ENCODE measurements at places on chromosomes 6 and 20.

- DNase-seq: no peak
Observed at GRCh38 chr6:131004936-131005335, 58.1 kb downstream of the EPB41L2 start.

DNA sequence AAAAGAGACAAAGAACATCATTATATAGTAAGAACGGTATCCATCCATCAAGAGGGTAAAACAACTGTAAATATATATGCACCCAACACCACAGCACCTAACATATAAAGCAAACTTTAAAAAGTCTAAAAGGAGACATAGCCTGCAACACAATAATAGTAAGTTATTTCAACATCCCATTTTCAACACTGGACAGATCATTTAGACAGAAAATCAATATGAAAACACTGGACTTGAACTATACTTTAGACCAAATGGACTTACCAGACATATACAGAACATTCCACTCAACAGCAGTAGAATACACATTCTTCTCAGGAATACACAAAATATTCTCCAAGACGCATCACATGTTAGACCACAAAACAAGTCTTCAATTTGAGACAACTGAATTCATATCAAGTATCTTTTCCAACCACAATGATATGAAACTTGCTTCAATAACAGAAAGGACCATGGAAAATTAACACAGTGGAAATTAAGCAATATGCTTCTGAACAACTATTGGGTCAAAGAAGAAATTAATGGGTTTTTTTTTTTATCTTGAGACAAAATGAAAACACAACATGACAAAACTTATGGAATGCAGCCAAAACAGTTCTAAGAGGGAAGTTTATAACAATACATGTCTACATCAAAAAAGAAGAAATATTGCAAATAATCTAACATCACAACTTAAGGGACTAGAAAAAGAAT, 23.9 kb upstream of the ASF1A start:
- DNase-seq: no peak

- no peak for DNase-seq
Observed at GRCh38 chr6:132464538-132465256, 48.2 kb downstream of the STX7 start.

DNA sequence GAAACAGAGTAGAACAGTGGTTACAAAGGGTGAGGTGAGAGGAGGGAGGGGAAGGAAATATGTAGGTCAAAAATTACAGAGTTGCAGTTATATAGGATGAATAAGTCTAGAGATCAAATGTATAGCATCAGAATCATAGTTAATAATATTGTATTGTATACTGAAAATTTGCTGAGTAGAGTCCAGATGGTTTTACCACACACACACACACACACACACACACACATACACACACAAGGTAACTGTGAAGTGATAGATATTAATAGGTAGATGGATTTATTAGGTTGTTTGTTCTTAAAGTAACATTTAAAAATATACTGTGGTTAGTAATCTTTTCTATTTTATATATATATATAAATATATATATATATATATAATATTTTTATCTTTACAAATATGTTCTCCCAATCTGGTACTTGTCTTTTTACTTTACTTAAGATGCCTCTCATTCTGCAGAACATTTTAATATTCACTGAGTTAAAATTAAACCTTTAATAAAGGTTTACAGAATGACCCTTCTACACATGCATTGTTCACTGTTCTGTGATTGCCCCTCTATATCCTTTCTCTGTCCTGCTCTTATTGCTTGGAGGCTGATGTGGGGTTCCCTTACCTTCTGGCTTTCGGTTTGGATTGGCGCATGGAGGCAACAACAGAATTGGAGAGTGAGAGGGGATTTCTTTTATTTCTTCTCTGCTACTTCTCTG, 408 bp downstream of the PTCHD4 start:
- DNase-seq: no peak

- DNase-seq: no peak
Observed at GRCh38 chr6:22145376-22145775, 151.5 kb downstream of the PRL start.

- no peak for DNase-seq
Observed at GRCh38 chr6:7100072-7100752, 7.5 kb upstream of the RREB1 start.

DNA sequence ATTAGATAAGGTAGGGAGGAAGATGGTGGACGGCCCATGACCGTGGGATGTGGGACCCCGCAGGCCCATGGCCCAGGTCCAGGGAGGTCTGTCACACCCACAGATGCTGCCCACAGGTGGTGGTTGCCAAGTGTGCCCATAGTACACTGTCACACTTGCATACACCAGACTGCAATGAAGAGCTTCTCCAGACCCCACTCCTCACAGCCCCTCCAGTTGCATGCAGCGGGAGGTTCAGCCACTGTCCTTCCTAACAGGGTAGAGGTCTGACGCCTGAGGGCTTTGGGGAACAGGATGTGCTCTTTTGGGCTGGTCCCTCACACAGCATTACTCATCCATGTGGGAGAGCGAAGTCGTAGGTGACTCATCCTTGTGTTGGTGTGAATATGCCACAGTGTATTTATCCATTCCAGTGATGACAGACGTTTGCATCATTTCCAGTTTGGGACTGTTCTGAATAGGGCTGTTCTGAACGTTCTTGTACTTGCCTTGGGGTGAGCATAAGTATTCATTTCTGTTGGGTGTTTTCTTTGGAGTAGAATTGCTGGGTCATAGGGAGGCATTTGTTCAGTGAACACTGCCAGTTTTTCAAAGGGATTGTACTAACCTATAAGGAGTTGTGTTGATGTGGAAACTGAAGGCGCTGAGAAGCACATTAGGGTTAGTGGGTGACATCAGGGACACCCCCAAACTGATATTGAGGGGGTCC, 10.1 kb upstream of the PYGB start:
- no peak for DNase-seq

GRCh38 chr20:4795394-4795793, 73.7 kb downstream of the PRND start:
- no peak for DNase-seq

GRCh38 chr6:28425944-28426541, 17.2 kb downstream of the ZSCAN23 start:
- no peak for DNase-seq

GRCh38 chr20:46229478-46230105, 78.7 kb downstream of the CDH22 start:
- DNase-seq: no peak

- no peak for DNase-seq
Observed at GRCh38 chr6:166910601-166911000, 45.7 kb downstream of the RNASET2 start.

GRCh38 chr6:137001299-137001976, 43.3 kb downstream of the IL20RA start:
- DNase-seq: no peak

DNA sequence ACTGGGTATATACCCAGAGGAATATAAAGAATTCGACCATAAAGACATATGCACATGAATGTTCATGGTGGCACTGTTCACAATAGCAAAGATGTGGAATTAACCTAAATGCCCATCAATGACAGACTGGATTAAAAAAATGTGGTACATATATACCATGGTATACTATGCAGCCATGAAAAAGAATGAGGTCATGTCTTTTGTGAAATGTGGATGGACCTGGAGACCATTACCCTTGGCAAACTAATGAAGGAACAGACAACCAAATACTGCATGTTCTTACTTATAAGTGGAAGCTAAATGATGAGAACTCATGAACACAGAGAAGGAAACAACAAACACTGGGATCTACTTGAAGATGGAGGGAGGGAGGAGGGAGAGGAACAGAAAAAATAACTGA, 186.7 kb upstream of the SSTR4 start:
- DNase-seq: no peak

DNA sequence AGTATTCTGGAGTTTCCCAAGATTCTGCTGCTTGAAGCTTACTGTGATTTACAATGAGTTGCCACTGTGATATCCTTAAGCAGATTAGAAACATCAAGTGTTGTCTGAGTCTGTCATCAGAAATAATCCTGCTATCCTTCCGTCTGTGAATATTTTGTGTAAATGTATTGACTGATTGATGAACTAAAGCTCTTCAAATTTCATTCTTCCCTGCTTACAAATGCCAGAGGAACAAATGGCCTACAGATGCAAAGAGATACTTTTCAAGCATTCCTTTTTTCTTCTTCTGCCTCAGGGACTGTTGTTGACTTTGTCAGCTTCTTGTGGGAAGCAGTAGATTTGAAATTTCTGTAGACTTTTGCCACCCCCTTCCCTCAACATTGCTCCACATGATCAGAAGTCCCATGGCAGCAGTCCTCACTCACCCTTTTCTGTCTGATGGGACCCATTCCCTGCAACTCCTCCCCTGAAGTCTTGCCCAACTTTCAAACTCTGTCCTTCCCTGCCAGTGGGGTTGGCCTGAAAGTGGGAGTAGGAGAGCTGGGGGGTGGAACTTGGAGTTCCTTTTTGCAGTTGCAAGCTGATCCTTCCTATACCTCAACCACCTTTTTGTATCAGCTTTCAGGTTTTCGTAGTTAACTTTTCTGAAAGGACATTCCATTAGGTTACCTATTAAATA, 38.5 kb upstream of the MLIP start:
- no peak for DNase-seq

- DNase-seq: no peak
Observed at GRCh38 chr20:51043811-51044210, 20.9 kb upstream of the KCNG1 start.

GRCh38 chr20:35826397-35826998, 54.7 kb downstream of the PHF20 start:
- no peak for DNase-seq

DNA sequence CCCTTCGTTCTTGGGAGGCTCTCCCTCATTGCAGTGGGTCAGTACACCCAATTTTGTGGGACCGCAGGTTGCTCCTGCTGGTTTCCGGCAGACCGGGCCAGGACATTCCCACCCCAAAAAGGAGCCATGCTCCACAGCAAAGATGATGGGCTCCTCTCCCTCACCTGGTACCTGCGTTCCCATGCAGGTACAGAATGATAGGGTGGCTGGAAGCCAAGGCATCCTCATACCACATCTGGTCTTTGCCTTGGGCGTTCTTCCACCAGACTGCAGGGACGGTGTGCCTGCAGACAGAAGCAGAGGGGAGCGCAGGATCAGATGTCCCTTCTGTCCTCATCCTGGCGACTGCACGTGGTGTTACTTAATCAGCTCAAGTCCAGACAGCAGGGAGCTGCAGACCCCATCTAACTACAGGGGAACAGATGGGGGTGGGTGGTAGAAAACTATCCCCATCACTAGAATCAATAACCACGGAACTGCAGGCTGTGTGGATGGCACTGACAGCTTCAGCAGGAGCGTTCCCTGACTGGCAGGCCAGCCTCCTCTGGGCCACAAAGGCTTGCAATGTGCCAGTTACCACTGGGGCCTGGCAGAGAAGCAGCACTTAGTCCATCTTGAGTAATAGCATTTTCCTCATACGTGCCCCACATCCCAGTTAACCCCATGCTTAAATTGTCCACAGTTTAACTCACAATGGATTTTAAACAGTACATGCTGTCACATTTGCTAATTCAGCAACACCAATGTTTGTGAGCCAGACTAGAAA, 70.4 kb downstream of the ABHD12 start:
- DNase-seq: no peak

DNA sequence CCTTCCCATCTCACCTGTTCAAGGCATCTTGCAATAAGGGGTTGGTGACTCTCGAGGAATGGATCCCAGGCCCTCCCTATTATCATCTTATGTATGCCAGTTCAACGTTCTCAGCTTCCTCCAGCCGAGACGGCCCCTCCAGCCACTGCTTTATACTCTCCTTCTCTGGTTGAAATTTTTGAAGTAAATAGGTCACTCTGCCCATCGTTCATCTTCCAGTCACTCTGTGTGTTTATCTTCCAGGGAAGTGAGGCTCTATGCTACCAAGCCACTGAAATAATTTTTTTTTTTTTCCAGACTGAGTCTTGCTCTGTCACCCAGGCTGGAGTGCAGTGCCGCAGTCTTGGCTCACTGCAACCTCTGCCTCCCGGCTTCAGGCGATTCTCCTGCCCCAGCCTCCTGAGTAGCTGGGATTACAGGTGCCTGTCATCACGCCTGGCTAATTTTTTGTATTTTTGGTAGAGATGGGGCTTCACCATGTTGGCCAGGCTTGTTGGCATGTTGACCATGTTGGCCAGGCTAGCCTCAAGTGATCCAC, 17.0 kb downstream of the PTPN1 start:
- no peak for DNase-seq

- no peak for DNase-seq
Observed at GRCh38 chr6:5067305-5067704, 17.8 kb upstream of the PPP1R3G start.

GRCh38 chr6:144921206-144921975, 636.3 kb downstream of the UTRN start:
- no peak for DNase-seq

DNA sequence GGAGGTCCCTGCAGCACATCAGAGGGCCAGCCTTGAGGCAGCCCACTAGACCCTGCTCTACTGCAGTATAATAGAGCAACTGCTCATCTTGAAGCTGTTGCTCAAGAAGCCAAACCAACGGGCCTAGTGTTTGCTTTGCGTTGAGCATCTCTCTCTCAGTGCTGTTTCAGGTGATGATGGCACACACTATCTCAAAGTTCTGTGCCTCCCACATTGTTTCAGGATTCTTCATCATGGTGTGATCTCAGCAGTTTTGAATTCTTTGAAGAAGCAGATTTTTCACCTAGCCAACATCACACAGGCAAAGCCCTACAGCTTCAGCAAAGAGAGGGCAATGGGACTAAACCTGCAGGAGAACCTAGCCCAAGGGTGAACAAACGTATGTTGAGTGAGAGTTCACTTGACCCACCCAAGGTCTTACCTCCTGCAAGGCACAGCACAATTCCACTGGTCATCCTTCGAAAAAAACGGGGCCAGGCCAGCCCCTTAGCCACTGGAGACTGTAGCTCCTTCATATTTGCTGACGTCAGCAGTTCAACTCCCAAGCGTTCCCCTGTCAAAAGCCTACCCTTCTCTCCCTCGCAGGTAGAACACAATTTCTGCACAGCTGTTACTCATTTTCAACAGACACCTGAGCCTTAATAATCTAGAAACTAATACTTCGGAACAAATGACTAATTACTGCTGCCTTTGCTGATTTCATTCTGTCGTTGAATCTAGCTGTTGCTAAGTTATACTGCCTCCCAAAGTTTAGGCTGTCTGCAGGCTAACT, 15.8 kb downstream of the MYB start:
- no peak for DNase-seq

GRCh38 chr6:165581678-165582077, 81.4 kb downstream of the PDE10A start:
- no peak for DNase-seq

GRCh38 chr6:129606664-129607063, 103.3 kb downstream of the ARHGAP18 start:
- no peak for DNase-seq

DNA sequence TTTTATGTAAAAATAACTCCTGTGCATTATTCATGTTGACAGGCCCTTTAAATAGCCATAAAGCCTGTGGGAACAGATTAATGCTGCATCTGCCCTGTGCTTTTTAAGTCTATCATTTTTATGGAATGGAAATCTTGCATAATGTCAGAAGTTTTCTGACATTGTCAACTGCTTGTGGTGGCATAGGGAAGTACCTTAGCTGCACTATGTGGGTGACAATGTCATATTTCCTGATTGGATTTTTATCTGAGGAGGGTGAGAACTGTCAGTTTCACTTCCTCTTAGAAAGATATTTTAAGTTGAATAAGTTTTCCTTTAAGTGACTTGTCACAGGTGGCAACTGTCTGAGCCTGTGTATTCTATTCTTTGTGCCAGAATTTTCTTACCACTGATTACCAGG, 267.9 kb downstream of the PLCB1 start:
- no peak for DNase-seq

GRCh38 chr20:47187450-47188195, 168.9 kb downstream of the ZMYND8 start:
- DNase-seq: no peak

GRCh38 chr6:44940367-44940766, 387.8 kb upstream of the RUNX2 start:
- no peak for DNase-seq

- no peak for DNase-seq
Observed at GRCh38 chr6:149852180-149852579, 12.0 kb downstream of the LRP11 start.
